Stimulated activated CD8-positive, alpha-beta memory T cell treated with anti-CD3 and anti-CD28 coated beads, Interleukin-7, amount 100 ng/mL, for 1 hour (primary cell): ENCODE measurements at places on chromosomes 3 and 15.

GRCh38 chr3:159950156-159950898 lies 38.3 kb upstream of the IL12A start:
- DNase-seq = no peak

DNA sequence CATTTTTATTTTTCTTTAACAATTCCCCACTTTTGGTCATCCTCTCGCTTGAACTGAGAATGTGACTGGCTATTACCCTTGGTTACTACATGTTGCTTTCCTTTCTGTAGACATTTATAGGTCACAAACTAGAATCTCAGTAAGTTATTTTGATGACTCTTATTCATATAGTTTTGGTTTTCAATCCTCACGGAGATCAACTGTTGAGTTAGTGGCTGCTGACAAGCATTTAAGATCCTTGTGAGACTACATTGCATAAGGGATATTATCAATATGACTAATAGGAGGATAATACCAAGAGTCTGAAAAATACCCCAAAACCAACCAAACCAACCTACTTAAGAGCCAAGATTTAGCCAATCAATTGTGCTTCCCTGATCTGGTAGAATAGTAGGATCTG lies 16.3 kb downstream of the CCR3 start:
- DNase-seq = no peak

DNA sequence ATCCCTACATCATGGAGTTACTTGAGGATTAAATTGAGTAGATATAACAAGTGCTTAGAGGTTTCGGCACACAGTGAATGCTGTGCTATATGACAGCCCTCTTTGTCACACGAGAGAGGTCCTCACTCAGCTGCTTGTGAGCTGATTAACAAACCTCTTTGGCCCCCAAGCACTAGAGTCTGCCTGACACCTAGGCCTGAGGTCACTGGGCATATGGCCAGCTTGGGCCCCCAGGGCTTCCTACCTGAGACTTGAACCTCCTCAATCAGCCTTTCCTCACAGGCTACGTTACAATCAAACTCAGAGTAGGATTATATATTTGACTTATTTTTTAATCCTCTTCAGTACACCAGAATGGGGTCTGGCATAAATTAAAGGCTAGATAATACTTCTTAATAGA lies 88.8 kb downstream of the WDR72 start:
- DNase-seq = no peak

- DNase-seq = no peak
Observed at GRCh38 chr3:49724586-49724985, 835 bp upstream of the GMPPB start.

DNA sequence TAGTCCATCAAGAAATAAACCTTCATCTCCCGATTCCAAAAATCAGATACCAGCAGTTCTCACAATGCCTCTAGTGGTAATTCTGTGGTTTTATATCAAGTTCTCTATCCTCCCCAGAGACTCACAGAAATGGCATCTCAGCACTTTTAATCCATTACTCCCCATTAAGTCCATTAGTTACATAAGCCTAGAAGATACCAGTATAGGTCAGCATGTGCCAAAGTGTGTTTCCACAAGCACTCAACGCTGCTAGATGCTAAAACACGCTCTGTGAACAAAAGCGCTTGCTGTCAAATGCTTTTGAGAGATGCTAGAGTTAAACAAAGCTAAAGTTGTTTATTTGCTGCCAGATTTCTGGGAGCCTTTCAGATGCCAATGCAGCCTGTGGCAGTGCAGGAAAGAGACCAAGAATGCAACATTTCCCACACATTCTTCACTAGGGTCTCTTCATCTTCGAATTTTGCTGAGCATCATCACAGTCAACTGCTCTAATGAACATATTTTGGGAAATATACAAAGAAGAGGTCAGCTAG lies 918.8 kb upstream of the CFAP20DC start:
- DNase-seq = no peak

DNA sequence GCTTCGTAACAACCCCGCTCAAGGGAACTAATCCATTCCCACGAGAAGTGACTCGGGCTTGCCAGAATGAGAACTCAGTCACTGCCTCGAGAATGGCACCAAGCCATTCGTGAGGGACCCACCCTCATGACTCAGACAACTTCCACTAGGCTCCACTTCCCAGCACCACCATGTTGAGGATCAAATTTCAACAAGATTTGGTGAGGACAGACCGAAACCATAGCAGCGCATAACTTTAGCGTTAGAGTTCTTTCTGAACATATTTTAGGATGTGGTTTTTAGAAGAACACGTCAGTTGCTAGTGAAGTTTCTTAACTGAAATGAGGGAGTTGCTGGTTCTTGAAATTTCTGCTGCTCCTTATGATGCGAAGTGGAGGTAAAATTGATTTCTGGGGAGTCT lies 13.5 kb downstream of the PTPRG start:
- DNase-seq = no peak

GRCh38 chr15:67180035-67180434 lies 74.4 kb downstream of the AAGAB start:
- DNase-seq = no peak
